ENCODE measurements at places on chromosomes 13 and 19.

- DNase-seq, result no peak
Measured at GRCh38 chr13:102970542-102970941, 95.7 kb downstream of the SLC10A2 start.

- no peak for DNase-seq
Measured at GRCh38 chr13:88649855-88650254, 978.7 kb downstream of the SLITRK5 start.

GRCh38 chr19:49106648-49107135 is 7.5 kb upstream of the LIN7B start:
- peak; percentile 81 for DNase-seq

GRCh38 chr13:97068151-97068550 is 73.9 kb upstream of the OXGR1 start:
- DNase-seq, result peak; percentile 12

DNA sequence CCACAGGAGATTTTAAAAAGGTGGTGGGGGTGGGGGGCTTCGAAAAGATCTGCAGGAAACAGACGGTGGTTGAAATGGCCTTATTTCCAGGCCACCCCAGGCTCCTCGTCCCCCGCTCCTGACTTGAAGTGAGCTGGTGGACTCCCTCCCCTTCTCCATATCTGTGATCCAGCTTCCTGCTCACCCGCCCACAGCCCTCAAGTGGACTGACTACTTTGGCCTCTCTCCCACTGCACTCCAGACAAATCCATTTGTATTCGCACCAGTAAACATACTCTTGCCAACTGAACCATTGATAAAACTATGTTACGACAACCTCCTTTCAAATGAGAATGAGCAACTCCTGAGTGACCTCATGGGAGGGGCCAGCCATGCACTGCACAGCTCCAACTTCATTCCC is 259.5 kb downstream of the COL4A1 start:
- DNase-seq, result no peak

GRCh38 chr19:16381756-16382401 is 57.3 kb downstream of the KLF2 start:
- DNase-seq, result no peak

DNA sequence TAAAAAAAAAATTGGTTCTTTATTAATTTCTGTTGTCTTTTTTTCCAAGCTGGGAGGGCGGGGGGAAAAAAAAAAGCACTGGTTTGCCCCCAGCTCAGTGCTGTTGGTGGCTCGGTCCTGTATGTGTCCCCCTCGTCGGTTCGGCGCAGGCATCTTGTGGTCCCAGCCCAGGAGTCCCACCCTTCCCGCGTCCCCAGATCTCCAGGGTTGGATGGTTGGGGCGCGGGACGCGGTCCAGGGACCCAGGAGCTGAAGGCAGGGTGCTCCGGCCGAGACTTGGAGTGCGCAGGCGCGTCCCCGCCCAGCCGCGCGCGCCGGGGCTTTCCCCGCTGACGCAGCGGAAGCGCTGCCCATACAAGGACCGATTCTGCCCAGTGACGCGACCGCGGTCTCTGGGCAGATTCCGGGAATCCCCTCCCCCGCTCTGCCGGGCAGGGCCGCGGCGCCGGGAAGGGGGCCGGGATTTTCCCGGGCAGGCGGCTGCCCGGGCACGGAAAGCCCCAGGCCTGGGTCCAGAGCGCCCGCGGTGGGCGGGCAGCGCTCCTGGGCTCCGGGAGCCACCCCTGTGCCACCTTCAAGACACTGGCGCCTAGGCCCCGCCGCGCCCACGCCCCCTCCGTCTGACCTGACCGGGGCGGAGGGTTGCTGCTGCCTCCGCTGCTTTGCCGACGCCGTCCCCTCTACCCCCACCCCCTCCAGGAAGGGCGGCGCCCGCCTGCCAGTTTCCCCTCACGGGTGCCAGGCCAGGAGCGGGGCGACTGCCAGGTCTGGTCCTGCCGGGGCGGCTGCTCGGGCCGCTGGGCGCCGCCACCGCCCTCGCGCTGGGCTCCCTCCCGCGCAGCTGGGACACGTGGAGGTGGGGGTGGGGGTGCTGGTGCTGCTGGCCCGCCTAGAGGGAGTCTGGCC is 2.3 kb downstream of the JUNB start:
- DNase-seq, result peak; percentile 95

GRCh38 chr13:89061821-89062220 is 1390.7 kb downstream of the SLITRK5 start:
- no peak for DNase-seq

DNA sequence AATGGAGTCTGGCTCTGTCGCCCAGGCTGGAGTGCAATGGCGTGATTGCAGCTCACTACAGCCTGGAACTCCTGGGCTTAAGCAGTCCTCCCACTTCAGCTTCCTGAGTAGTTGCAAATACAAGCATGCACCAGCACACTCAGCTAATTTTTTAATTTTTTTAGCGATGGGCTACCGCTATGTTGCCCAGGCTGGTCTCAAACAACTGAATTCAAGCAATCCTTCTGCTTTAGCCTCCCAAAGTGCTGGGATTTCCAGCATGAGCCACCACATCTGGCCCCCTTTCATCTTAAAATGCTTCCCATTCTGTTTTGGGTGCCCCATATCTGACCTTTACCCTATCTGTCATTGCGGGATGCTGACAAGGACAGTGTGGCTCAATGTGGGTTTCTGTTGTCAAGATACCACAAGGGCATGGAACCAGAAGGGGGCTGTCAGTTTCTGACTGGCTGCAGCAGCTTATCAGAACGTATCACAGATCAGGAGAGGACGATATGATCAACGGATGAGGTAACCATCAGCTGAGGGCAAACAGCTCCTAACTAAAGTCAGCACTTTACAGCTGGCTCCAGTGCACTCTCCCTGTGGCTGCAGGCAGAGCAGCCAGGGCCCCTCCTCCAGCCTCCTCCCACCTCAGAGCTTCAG is 32.4 kb downstream of the GPR42 start:
- DNase-seq, result peak; percentile 39

DNA sequence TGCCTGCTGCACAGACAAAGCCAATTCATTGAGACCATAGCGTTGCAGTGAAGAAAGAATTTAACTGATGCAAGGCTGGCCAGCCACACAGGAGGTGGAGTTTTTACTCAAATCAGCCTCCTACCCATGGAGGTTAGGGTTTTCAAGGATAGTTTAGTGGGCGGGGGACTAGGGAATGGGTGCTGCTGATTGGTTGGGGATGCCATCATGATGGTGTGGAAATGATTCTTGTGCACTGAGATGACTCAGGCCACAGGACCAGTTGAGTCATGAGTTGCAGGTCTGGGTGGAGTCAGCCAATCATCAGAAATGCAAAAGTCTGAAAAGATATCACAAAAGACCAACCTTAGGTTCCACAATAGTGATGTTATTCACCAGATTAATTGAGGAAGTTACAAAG is 359.6 kb downstream of the FOXO1 start:
- no peak for DNase-seq

- DNase-seq, result no peak
Measured at GRCh38 chr13:42394711-42395085, 122.7 kb downstream of the AKAP11 start.

All from ELF-1 (cell line).